ENCODE measurements at places on chromosomes 11 and 22. TPM values are rescaled to one million over a fixed set of nuclear protein-coding genes. Genes with fewer than 3 reads are reported as not detected.

- no peak for DNase-seq
Measured at GRCh38 chr11:128663824-128664223, 30.0 kb upstream of the FLI1 start.

DNA sequence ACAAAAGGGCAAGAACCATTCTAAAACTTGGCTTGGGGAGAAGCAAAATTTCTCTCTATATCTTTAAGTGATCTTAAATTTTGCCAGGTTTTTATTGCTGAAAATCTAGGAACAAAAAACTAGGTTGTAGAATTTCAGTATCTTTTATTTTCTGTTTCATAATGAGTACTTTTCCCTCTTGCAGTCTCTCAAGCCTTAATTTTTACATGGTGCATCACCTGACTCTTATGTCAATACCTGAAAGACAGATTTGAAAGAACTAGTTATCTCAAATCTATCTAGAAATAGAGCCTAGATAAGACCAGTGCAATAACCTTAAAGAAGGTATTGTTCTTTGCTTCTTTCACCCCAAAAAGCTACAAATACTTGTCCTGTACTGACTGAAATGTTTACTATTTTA, 122.1 kb downstream of the TRIM44 start:
- DNase-seq, result no peak

Gene MYBPC3
- not detected for total RNA-seq

GRCh38 chr11:20355221-20356219, 8.0 kb upstream of the HTATIP2 start:
- DNase-seq, result peak; percentile 54

DNA sequence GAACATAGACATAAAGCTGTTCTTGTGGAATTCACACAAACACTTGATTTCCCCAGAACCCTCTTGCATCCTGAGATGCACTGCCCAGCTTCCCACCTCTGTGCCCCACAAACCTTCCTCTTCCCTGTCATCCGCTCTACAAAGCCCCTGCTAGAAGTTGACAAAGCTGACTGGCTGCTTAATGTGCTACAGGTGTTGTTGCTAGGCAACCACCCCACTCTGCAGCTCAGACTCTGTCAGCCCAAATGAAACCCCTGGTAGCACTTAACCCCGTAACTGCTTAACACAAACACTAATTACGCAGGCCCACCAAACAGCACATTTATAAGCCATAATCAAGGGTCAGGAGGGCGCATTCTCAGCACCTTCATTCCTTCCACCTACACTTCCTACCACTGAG, 172.0 kb upstream of the CADM1 start:
- DNase-seq, result no peak

Gene FAM227A
- total RNA-seq, result 1.9 TPM

Gene TCN1
- total RNA-seq, result 40.5 TPM

Gene PATE2
- total RNA-seq, result not detected

- DNase-seq, result no peak
Measured at GRCh38 chr11:70788248-70789022, 390.1 kb downstream of the CTTN start.

Gene MRGPRX3
- 0.51 TPM for total RNA-seq

GRCh38 chr22:46628756-46629155, 8.6 kb downstream of the GRAMD4 start:
- no peak for DNase-seq

DNA sequence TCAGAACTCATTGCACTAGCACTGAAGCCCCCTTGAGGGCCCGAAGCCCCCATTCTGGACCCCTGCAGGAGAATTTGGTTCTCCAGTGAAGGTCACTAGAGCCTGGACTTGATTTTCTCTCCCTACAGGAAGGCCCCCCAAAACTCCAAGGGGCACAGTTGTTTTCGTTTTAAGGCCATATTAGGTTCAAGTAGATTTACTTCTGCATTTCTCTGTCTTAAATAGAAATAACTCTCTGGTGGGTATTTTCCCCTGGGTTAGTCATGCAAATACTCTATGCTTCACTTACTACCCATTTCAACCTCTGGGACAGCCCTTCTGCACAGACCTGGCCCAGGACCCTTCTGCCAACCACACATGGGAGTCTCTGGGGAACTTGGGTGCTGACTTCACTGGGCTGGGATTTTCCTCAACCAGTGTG, 41.6 kb downstream of the WEE1 start:
- no peak for DNase-seq

GRCh38 chr22:46564084-46564714, 26.8 kb upstream of the CELSR1 start:
- DNase-seq, result no peak

DNA sequence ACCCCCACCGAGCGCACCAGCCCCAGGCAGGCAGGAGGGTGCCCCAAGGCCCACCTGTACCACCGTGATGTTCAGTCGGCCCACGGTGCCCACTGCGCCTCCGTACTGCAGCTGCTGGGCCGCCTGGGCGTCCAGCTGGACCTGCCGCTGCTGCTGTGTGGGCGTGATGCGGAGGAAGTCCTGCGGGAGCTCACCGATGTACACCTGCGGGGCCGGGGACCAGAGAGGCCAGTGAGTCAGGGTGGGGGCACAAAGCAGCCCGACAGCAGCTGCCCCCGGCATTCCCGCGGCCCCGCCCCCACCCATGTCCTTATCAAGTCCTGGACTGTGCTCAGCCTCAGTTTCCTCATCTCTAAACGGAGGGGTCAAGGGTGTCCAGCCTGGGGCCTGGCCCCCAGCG, 13.8 kb downstream of the TOLLIP start:
- no peak for DNase-seq

GRCh38 chr11:10762913-10763421, 11.9 kb downstream of the CTR9 start:
- DNase-seq, result no peak

- DNase-seq, result no peak
Measured at GRCh38 chr11:10935015-10935559, 77.2 kb upstream of the ZBED5 start.

Gene EIF3L
- 606 TPM for total RNA-seq

Gene TBX1
- 28.5 TPM for total RNA-seq

DNA sequence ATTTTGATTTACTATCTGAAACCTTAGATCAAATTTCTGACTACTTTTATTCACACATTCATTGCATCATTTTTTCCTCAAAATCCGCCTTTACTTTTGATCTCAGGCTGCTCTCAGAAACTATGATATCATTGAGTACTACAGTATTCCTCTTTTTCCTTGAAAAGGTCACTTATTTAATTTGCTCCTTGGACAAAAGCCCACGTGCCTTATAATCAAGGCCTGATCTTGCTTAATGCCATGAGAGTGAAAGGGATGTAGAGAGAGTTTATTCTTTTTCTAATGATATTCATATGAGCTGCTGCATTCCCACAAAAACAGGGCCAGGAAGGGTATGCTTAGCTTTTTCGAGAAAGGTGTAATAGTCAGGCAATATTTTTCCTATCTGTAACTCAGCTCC, 327.0 kb downstream of the ETS1 start:
- DNase-seq, result no peak

Gene OR4A16
- total RNA-seq, result not detected

DNA sequence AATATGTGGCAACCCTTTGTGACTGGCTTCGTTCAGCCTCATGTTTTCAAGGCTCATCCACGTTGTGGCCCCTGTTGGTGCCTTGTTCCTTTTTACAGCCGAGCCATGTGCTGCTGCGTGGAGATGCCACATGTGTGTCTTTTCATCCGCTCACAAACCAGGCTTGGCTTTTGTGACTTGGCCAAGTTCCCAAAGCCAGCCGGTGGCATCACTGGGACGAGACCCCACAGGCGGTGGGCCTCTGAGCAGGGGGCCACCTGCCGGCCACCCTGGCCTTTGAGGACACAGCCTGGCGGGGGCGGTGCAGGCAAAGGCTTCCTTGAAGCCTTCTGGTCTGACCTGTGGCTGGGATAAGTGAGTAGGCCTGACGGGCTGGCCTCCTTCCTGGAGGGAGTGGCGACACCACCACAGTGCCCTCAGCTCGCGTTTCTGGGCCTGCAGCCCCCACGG, 10.5 kb downstream of the GRK2 start:
- DNase-seq, result peak; percentile 84

- no peak for DNase-seq
Measured at GRCh38 chr22:39635719-39636118, 65.2 kb downstream of the CACNA1I start.

Gene GPHA2
- total RNA-seq, result not detected

- no peak for DNase-seq
Measured at GRCh38 chr22:50032109-50032871, 19.7 kb upstream of the IL17REL start.

Gene NPTXR
- 12.3 TPM for total RNA-seq

DNA sequence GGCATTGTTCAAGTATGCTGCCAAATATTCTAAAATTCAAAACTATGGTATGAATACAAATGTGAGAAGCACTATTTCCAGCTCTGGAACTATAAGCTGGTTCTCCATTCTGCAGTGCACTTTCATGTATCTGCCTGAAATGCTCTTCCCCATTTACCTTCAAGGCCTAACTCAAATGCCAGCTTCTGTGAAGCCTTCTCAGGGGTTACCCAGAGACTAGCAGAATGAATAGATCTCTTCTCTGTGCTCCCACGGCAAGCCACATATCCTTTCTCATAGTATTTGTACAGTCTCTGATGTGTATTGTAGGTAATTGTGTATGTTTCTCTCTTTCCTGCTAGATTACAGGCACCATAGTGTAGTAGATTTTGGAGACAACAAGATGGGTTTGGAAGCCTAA, 4.1 kb downstream of the HOATZ start:
- DNase-seq, result no peak

Gene NRIP3
- 0.62 TPM for total RNA-seq

DNA sequence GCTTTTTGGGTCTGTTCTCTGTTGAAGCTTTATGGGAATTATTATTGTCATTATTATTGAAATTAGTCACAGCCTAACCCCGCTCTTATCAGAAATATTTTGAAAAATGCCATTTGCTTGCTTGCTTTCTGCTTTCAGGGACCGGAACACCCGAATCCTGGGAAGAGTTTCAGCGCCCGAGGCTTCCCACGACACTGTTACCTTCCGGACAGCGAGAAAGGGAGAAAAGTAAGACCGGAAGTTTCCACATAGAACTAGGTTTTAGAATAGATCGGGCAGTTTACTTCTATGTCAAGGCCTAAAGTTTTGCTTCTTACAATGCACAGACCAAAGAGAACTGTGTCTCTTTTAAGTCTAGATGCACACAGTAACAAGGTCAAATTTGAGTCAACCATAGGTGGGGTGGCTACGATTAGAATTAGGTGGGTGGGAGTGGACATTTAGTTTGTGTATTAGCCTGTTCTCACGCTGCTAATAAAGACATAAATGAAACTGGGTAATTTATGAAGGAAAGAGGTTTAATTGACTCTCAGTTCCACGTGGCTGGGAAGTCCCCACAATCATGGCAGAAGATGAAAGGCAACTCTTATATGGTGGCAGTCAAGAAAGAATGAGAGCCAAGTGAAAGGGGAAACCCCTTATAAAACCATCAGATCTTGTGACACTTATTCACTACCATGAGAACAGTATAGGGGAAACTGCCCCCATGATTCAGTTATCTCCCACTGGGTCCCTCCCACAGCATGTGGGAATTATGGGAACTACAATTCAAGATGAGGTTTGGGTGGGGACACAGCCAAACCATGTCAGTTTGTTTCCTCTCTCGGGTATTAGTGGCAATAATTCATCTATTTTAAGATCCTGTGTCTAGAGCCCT, 12.9 kb downstream of the MPEG1 start:
- DNase-seq, result no peak

- no peak for DNase-seq
Measured at GRCh38 chr11:46800177-46800576, 45.9 kb downstream of the CKAP5 start.

DNA sequence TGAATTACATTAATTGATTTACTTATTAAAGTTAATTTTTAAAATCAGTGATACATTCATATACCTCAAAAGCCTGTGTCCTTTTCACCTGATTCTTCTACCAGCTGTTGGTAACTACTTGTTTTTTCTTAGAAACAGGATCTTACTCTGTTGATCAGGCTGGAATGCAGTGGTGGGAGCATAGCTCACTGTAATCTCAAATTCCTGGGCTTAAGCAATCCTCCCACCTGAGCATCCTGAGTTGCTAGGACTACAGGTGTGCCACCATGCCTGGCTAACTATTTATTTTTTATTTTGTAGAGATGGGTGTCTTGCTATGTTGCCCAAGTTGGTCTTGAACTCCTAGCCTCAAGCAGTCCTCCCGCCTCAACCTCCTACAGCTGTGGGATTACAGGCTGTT, 4.7 kb downstream of the TRIM44 start:
- no peak for DNase-seq

DNA sequence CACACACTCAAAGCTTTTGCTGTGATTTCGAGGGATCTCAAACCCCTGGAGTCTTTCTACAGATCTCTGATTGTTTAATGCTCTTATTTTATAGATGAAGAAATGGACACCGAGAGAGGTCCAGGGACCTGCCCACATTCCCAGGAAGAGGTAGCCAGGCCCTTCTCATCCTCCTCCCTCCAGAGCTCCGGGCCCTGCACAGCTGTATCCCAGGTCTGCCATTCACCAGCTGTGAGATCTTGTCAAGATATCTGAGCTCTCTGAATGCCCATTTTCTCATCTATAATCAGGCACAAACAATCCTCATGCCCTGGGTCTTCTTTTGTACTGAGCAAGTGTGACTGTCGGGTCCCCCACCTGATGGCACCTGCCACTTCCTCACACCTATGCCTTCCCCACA, 98.2 kb upstream of the ALX4 start:
- no peak for DNase-seq

- no peak for DNase-seq
Measured at GRCh38 chr11:82906931-82907330, 5.4 kb downstream of the DDIAS start.

Gene GTSE1
- total RNA-seq, result 5.5 TPM

GRCh38 chr22:48827268-48827846, 1000.3 kb downstream of the BRD1 start:
- no peak for DNase-seq

Gene KRTAP5-8
- total RNA-seq, result not detected

Gene GAL3ST1
- 5.3 TPM for total RNA-seq

GRCh38 chr11:67998150-67999045, 5.5 kb downstream of the UNC93B1 start:
- no peak for DNase-seq

DNA sequence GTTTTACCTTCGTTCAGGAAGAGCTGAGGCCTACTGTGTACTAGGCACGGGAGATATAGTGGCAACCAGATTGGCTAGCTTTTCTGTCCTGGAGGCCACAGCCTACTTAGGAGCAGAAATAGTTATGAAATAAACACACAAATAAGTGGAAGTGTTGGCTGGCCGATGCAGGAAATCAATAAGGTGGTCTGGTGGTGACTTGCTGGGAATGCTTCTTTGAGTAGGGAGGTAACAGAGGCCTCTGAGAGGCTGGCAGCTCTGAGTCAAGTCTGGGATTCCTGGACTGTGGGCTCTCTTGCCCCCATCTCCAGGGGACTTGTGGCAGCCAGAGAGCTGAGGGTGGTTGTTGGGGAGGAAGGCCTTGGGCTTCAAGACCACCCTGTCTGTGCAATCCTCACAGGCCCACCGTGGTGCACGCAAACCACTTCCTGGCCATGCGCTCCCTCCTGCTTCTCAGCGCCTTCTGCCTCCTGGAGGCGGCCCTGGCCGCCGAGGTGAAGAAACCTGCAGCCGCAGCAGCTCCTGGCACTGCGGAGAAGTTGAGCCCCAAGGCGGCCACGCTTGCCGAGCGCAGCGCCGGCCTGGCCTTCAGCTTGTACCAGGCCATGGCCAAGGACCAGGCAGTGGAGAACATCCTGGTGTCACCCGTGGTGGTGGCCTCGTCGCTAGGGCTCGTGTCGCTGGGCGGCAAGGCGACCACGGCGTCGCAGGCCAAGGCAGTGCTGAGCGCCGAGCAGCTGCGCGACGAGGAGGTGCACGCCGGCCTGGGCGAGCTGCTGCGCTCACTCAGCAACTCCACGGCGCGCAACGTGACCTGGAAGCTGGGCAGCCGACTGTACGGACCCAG, 4.1 kb downstream of the SERPINH1 start:
- no peak for DNase-seq

Gene ALDH3B1
- 3.8 TPM for total RNA-seq

GRCh38 chr11:83424376-83425136, 138.4 kb upstream of the CCDC90B start:
- DNase-seq, result no peak
